Suppressor macrophage (primary cell): ENCODE measurements at places on chromosomes 12 and 14.

DNA sequence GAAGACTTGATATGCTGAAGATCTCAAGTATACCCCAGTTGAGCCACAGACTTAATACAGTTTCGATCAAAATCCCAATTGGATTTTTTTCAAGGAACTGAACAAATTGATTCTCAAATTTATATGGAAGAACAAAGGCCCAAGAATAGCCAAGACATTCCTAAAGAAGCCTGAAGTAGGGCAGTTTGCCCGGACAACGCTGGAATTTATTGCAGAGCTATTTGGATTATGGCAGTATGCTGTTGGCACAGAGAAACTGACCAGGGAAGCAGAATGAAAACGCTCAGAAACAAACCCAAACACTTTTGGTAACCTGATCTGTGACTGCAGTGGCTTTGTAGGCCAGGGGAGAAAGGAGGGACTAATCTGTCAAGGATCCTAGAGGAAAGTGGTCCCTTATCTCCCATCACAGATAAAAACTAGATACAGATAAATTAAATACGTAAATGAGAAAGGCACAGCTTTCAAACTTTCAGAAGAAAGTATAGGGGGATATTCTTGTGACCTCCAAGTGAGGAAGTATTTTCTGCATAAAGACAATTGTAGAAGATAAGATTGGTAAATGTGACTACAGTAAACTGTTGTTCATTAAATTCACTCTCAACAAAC lies 35.9 kb upstream of the GSC start:
- DNase-seq, result no peak

DNA sequence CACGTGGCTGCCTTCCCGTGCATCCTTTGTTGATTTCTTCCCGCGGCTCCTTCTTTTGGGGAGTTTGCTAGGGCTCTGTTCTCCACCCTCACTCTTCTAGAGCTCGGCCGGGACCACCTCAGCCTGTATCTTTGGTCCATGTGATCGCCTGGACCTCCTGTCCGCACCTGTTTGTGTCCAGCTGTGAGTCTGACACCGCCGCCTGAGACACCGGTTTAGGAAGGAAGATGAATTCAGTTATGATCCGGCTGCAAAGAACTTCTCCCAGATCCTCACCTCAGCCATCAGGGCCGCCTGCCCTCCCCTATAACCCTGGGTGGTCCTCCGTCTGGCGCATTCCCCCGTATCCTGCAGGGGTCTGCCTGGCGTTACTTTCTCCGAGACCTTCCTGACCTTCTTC lies 690 bp upstream of the TDRD9 start:
- no peak for DNase-seq

DNA sequence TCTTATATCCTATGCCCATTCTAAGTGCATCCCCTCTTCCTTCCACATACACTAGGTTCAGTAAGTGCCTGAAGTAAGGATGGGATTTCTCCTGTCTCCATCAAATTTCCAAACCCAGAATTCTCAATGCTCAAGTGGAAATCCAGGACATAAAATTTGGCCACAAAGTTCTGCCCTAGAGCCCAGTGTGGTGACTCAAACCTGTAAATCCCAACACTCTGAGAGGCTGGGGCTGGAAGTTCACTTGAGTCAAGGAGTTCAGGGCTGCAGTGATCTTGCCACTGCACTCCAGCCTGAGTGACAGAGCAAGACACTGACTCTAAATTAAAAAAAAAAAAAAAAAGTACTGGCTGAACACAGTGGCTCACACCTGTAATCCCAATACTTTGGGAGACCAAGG lies 4.5 kb upstream of the ARF3 start:
- no peak for DNase-seq

DNA sequence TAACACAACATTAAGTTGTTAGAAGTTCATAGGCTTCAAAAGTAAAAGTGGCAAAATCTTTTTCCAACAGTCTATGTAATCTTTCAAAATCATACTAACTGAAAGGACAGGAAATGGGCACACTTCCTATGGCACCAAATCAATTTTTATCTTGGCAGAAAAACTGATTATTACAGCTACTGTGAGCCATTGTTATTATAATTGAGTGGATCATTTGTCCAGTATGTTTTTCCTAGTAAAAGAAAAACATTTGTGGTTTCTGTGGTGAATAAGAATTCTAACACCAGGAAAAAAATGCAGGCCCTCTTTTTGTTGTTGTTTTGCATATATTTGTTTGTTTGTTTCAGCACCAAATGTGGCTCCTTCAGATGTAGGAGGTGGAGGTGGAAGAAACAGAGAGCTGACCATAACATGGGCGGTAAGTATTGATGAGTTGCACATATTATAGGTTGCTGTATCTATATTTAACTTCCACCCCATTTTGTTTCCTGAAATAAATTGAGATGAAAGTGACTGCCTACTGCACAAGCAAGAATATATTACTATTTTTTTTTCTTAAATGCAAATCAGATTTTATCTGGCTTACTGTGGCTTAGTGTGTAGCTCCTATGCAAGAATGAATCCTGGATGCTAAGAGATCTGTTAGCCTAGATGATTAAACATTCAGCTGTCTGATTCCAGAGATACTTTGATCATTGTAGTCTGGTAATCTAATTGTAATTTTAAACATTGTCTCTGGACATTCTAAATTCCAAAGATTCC lies 174.1 kb upstream of the PDZRN4 start:
- DNase-seq, result no peak

- peak; percentile 84 for DNase-seq
These were observed at the start of gene EID3 for GRCh38 chr12:104303538-104304151. TSS of gene EID3 (plus strand) at chr12:104303739. CDS start at chr12:104303935, 196 bp downstream.

DNA sequence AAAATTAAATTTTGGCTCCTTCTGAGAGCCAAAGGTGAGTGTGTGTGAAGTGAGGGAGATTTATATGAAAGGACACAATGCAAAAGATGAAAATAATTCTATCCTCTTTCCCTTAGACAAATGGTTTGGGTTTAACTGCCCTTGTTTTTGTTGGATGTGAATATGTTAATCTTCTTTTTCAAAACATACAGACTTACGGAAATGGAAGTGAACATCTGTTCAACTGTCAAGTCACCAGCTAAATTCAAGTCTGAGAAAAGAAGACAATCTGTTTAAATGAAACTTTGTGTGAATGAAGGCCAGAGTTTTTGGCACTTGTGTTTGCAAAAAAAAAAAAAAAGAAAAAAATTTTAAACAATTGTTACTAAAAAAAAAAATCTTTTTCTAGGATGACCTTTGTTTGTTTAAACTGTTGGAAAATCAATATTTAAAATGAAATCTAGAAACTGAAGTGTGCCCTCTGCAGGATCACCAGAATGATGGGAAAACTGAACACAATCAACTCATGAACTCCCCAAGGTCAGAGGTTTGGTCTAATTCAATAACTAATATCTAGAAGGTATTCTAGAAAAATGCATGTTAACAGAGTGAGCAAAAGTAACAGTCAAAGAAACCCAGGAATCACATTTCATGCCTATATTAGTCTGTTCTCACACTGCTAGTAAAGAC lies 448.8 kb downstream of the FLRT2 start:
- DNase-seq, result no peak

DNA sequence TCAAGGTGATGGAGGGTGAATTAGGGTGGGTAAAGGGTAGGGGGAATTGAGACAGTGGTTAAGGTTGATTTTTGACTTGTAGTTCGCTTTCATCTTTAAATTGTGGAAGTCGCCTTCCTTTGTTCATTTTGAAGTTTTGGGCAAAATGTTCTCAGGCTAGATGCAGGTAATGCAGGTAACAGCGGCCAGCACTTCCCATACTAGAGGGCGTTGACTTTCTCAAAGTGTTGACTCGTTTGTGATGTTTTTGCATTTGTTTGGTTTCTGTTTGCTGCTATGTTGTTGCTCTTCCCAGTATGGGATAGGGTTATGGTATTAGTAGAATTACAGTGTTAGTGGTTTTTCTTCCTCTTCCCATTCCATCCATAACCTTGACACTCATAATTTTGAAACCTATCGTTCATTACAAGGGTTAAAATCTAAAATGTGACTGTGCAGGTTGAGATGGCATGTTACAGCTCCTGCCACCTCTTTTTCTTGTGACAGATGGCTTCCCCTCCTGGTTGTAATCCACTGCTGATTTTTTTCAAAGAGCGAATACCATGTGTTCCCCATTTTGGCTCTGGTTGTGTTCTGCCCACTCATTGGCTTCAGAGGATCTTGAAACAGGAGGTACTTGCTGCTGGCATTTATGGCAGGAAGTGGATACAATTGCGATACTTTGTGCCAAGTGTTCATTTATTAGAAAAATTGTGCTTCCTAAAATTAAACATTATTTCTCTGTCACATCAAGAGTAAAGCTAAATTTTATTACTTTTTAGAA lies 57.1 kb downstream of the ERC1 start:
- DNase-seq, result peak; percentile 74

DNA sequence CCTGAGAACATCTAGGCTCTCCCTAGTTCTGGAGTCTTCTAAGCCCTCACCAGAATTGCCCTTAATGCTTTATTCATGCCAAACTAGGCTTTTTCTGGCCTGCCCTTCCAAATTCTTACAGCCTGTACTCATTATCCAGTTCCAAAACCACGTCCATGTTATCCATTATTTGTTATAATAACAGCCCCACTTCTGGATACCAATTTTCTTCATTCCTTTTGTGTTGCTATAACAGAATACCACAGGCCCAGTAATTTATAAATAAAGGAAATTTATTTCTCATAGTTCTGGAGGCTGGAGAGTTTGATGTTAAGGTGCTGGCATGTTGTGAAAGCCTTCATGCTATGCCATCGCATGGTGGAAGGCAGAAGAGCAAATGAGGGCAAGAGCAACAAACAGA lies 68.0 kb upstream of the AMIGO2 start:
- no peak for DNase-seq

DNA sequence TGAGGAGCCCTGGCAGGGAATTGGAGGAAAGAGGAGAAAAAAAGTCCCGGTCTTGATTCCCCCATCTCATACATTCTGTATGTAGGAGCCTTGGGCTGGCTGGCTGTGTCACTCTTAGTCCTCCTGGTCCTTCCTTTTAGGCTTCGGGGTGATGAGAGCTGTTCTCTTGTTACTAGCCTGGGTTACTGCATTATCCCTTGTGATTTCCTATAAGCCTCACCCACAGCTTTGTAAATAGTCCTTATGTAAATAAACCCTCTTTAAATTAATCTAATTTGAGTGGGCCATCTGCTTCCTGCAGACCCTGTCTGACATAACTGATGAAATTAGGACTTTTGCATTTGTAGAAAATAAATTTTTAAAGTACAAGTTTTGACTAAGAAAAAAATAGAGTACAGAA lies 19.2 kb downstream of the DNM1L start:
- no peak for DNase-seq

DNA sequence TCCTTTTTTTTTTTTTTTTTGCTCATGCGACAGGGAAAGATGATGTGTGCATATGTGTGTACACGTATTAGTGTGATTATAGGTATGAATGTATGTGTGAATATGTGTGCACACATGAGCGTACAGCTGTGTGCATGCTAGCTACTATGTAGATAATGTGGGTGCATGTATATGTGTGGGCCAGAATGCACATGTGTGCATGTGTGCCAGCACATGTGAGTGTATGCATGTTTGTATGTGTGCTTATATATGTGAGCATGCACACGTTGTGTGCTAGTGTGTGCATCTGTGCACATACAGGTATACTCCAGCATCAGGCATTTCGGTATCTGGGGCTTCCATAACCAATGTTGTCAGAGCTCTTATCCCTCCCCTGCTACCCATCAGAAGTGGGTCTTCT lies 541.1 kb downstream of the AACS start:
- DNase-seq, result no peak

DNA sequence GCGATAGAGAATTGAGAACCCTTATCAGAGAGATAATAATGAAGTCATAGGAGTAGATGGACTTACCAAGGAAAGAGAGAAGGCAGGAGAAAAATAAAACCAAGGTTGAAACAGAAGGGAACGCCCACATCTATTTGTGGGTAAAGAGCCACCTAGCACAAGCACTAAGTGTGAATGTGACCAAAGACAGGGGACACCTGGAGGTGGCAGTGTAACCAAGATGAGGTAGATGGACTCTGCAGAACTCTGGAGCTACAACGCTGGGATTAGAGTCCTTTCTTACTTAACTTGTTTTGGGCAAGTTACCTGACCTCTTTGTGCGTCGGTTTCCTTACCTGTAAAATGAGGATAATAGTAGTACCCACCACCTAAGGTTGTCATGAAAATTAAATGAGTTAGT lies 101.9 kb downstream of the SLC5A8 start:
- DNase-seq, result no peak

GRCh38 chr14:35818346-35819115 lies 7.6 kb upstream of the BRMS1L start:
- DNase-seq, result peak; percentile 40

DNA sequence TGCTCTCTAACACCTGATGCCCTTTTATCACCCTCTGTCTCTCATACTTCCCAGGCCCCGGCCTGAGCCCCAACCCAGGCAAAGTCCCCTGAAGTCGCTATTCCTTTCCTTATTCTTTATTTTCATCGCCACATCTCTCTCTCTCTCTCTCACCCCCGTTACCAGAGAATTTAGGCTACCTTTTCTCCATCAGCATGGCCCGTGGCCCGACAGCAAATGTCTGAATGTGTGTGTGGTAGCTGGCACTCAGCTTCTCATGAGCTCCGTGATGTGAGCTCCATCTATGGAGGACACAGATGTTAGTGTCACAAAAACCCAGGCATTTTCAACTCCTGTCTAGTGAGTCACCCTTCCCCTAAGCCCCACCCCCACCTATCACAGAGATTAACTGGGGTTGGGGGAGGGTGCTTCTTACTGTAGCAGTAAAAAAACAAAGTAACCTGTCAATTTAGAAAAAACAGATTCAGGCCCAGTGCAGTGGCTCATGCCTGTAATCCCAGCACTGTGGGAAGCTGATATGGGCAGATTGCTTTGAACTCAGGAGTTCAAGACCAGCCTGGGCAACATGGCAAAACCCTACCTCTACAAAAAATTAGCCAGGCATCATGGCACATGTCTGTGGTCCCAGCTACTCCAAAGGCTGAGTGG lies 53.8 kb downstream of the VCPKMT start:
- DNase-seq, result no peak

DNA sequence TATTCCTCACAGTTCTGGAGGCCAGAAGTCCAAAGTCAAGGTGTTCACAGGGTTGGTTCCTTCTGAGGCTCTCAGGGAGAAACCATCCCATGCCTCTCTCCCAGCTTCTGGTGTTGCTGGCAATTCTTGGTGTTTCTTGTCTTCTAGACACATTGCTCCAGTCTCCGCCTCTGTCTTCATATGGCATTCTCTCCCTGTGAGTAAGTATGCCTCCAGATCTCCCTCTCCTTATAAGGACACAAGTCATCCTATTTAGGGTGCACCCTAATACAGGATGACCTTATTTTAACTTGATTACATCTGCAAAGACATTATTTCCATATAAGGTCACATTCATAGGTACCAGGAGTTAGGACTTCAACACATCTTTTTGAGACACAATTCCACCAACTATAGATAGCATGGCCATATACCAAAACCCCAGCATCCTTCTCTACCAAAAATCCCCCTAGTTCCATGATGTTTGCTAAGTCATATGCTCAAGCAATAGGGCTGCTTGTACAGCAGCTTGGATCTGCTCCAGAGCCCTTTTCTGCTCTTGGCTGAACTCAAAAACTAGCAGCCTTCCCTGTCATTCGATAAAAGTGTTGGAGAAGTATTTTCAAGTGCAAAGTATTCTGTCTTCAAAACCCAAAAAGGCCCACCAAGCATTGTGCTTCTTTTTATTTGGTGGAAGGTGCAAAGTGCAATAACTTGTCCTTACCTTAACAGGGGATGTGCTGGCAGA lies 79.2 kb upstream of the CMKLR1 start:
- no peak for DNase-seq
